ENCODE measurements at places on chromosomes 6 and 20.

DNA sequence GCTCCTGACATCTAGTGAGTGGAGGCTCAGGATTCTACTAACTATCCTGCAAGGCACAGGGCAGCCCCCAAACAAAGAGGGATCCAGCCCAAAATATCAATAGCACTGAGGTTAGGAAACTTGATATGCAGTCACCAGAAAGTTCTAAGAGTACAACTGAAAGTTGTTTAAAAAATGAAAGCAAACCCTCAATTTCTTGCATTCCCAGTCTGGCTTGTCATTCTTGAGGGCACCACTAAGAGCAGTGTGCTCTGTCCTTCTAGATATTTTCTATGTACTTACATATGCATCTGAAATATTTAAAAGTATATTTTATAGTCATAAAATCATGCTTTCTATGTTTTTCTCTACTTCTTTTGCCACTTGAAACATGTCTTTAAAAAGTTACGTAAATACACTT lies 35.9 kb downstream of the CST8 start:
- no peak for DNase-seq

GRCh38 chr20:50133041-50133440 lies 20.1 kb upstream of the UBE2V1 start:
- DNase-seq, result no peak

GRCh38 chr6:99613409-99613704 lies 6.7 kb downstream of the PRDM13 start:
- no peak for DNase-seq

GRCh38 chr6:48560408-48560807 lies 449.4 kb upstream of the PTCHD4 start:
- no peak for DNase-seq

DNA sequence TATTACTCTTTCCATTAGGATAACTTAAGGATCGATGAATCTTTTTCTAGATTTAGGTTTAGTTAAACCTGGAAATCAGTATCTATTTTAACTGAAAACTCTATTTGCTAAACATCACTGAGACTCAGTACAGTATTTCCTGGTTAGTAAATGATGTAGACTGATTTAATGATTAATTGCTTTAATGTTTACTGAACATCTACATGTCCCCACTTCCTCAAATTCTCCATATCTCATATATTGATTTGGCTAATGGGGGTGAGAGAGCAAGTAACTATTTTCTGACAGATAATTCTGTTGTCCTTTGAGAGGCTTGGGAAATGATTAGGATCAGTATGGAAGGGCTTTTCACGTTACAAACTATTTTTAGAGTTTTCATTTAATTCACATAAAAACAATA lies 10.3 kb downstream of the MKKS start:
- no peak for DNase-seq

- no peak for DNase-seq
Observed at GRCh38 chr6:105179244-105180065, at the start of gene POPDC3. POPDC3 (minus strand) TSS chr6:105180014; CDS start chr6:105161909, 18,105 bp downstream.

DNA sequence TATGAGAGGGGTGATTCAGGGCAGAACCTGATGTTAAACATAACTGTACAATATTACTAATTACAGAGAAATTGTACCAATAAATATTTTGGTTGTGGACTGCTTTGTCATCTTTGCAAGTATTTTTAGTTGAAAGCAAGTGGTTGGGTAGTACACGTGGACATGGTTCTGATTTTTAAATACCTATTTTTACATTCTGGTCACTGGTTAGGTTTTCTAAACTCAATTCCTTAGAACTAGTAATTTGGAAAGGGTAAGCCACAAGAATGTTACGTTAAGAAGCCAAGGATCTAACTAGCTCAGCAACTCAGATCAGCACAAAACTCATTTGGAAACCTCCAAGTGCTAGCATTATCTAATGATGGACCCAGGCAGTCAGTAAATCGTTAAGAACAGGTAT lies 2.7 kb downstream of the EPB41L2 start:
- DNase-seq, result no peak

- no peak for DNase-seq
Observed at GRCh38 chr6:126026001-126026400, 39.7 kb downstream of the TRMT11 start.

- no peak for DNase-seq
Observed at GRCh38 chr6:36662827-36663256, 15.7 kb upstream of the CDKN1A start.

GRCh38 chr6:2038092-2038491 lies 207.3 kb downstream of the GMDS start:
- peak; percentile 59 for DNase-seq

DNA sequence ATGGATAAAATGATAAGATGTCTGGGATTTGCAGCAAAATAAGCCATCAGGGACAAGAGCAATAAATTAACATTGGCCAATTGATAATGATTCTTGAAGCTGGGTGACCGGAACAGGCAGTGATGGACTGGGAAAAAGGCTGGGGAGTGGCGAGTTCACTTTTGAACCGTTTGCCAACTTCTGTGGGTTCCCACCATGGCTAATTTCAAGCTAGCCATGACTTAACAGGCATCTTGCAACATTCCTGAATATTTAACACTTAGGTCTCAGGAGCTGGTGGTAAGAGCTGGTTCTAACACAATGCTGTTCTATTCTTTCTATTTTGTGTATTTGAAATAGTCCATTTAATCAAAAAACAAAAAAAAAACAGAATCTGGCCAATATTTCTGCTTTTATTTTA lies 37.6 kb upstream of the CD83 start:
- no peak for DNase-seq

All from CD8-positive, alpha-beta T cell (primary cell).